ENCODE measurements at places on chromosomes 13 and 19.
A peak's percentile ranks its signal among the peaks of the same experiment; 100 is the strongest.

DNA sequence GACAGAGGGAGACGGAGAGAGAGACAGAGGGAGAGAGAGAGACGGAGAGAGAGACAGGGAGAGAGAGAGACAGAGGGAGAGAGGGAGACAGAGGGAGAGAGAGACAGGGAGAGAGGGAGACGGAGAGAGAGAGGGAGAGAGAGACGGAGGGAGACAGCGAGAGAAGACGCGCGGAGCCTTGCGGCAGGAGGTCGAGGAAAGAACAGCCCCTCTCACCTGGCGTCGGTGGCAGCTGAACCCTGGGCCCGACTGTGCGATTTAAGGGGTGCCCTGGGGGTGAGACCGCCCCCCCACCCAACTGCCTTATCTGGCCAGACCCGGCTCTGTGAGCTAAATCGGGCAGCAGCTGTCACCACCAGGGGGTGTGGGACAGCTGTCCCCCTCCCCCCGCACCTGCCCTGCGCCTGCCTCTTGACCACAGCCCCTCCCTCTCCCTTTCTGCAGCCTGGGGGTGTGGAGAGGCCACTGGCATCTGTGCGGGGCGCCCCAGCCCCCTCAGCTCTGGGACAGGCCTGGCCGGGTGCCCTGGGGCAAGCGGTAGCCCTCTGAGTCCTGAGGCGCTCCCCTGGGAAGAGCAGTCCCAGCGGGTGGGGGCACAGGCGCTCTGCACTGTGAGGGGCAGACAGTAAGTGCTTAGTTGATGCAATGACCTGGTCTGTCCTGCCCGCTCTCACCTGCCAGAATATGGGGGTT is 10.8 kb downstream of the JOSD2 start:
- no peak for DNase-seq

DNA sequence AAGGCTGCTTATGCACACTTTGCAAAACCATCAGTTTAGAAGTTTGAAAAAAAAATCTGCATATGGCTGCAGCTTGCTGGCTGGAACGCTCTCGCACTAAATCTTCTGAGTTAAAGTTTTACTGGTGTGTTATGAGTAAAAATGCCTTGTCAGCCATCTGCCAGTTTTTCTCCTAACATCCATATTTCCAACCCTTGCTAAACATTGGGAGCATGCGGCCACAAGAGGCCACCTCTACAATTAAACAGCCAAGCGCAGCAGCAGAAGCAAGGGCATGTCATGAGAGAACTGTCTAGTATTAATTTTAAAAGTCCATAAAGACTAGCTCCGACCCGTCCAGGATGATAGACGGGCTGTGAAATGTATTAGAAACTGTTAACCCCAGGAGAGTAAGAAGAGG is 248.3 kb downstream of the TSHZ3 start:
- DNase-seq, result no peak

GRCh38 chr13:110912651-110913051 is 2.2 kb downstream of the ANKRD10 start:
- DNase-seq, result no peak

GRCh38 chr13:99303863-99304521 is 3.2 kb downstream of the GPR183 start:
- DNase-seq, result no peak

DNA sequence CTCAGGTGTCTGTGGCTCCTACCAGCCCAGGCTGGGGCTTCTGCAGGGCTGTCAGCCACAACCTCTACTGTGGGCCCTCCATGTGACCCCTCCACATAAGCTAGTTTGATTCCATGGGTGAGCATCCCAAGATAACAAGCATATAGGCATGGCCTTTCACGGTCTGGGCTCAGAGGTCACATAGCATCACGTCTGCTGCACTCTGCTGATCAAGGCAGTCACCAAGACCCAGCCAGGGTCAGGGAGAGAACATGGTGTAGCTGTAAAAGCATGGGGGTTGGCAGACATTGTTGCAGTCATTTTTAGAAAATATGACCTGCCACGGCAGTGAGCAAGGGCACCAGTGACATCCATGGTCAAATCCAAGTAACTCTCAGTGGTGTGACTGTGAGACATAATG is 698.8 kb downstream of the UQCRFS1 start:
- DNase-seq, result no peak

DNA sequence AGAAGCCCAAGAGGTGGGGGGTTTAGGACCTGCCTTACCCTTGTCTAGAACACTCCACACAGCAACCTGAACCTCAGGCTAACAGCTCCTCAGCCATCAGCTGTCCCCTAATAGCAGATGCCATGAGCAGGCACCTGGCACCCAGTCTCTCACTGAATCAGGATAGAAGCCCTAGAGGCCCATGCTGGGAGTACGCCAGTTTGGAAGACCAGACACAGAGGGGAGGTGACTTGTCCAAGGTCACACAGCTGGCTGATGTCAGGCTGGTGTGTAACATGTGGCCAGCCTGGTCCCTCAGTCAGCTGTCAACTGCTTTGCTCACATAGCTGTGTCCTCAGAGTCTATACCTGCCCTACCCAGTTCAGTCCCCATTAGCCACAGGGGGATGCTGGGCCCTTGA is 12.8 kb upstream of the SAMD1 start:
- no peak for DNase-seq

- DNase-seq, result no peak
These were observed 5.0 kb downstream of the SOX1 start for GRCh38 chr13:112071723-112072533.

DNA sequence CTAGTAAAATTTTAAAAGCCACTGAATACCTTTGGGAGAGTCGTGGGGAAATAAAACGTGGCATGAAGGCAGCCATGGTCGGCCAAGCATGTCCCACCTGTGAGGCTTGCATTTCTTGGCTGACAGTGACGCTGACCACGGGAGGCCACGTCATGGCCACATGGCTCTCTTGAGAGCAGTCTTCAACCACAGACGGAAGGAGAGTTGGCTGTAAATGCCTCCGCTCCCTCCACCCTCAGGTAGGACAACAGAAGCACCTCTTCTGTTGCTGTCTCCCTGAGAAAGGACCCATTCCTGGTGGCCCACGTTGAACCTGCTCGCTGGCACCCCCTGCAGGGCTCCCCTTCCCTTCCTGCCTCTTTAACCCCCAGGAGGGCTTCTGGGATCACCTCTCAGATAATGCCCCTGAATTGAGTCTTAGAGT is 10.6 kb upstream of the LRRC25 start:
- peak; percentile 55 for DNase-seq

DNA sequence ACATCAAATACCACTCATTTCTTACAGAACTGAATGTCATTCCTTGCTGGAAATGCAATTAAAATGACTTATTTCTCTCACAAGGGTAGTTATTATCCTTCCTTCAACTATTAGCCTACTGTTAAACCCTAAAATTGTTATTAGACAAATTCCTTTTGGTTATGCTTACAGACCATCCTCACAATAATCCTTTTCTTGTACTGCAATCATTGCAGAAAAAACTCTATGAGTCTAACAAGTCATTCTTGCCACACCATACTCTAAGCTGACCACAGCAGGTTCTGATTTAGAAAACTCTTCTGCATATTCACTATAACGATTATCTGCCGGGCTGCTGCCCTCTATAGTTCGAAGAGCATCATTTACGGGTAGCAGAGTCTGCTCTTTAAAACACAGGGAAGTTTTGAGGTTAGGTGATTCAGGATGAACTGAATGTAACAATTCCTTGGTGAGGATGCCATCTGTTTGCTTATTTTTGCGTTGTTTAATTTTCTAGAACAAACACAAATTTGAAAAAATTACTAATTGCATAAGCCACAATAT is 38.2 kb downstream of the MTMR6 start:
- peak; percentile 7 for DNase-seq

- no peak for DNase-seq
These were observed 4.9 kb upstream of the LHFPL6 start for GRCh38 chr13:39607876-39608275.

GRCh38 chr13:111665691-111666095 is 345.3 kb downstream of the TEX29 start:
- no peak for DNase-seq

DNA sequence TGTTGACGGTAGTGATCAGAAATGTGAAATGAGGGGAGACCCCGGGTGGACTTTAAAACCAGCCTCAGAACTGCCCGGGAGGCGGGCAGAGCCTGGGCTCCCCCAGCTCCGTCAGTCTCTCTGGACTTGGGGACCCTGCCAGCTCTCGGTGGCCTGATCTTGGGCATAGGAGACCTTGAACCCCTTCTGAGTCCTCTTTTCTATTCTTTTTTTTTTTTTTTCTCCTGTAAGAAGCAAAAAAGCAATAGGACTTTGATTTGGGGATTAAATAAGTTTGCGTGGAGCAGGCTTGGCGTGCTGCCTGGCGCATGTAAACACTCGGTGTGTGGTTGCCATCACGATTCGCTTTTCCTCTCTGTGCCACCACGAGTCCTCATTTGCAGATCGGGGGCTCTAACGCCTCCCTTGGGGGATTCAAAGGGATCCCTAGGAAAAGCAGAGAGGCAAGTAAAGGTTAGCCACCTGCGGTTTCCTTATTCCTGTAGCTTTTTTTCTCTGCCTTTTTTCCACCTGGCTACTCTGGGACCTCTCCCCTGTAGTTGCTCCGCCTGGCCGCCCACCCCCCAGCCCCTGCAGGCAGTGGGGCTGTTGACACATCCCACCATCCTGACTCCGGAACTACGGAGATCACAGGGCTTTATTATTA is 1.3 kb downstream of the SAFB start:
- no peak for DNase-seq

DNA sequence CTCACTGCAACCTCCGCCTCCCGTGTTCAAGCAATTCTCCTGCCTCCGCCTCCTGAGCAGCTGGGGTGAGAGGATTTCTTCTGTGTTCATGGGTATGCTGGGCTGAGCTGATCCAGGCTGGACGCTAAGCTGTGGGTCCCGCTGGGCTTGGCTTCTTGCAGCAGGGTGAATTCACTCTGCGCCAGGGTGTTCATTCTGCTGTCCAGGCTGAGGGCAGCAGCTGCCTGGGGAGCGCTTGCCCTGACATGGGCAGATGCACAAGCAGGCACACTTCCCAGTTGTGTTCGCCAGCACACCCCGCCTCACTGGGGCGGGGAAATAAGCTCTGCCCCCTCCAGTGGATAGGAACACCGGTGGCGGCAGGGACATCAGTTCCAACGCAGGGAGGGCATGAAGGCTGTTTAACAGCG is 7.3 kb upstream of the INAFM1 start:
- no peak for DNase-seq

DNA sequence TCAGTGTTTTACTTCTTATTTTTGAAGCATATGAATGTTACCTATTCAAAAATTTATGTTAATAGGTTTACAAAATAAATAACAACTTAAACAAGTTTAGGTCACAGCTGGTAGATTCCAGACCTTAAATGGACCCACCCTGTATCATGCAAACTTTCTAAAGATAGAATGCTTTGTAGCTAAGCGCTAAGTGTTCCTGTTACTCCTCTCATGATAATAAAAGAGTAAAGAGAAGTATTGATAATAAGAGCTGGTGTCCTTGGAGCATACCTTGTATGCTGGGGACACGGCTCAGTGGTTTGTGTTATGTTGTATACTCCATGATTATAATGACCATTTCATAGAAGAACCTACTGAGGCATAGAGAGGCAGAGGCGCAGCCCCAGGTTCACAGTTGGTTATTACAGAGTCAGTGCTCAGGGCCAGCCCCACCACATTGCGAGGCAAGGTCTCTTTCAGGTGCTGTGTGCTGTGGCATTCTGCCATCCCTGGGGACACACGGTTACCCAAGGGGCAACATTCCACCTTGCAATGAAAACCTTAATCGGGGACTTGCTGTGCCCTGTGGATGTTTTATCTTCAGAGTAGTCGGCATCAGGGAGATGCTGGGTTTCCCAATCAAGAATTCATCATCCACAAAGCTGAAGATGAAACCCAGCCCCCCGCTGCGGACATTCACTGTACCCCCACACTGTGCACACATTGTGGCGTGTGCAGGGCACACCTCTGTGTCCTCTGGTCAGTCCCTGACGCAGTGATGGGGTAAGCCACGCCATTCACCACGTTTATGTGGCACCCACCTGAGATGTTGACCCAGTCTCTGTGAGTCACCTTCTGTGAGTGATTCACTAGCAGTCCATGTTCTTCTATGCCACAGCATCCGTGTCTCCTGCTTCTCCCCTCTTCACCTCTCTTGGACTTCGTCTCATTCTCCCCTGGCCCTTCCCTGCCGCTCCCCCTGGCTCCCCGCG is 186.7 kb downstream of the COL4A1 start:
- no peak for DNase-seq

- no peak for DNase-seq
These were observed 18.0 kb downstream of the PRAM1 start for GRCh38 chr19:8484331-8484894.

DNA sequence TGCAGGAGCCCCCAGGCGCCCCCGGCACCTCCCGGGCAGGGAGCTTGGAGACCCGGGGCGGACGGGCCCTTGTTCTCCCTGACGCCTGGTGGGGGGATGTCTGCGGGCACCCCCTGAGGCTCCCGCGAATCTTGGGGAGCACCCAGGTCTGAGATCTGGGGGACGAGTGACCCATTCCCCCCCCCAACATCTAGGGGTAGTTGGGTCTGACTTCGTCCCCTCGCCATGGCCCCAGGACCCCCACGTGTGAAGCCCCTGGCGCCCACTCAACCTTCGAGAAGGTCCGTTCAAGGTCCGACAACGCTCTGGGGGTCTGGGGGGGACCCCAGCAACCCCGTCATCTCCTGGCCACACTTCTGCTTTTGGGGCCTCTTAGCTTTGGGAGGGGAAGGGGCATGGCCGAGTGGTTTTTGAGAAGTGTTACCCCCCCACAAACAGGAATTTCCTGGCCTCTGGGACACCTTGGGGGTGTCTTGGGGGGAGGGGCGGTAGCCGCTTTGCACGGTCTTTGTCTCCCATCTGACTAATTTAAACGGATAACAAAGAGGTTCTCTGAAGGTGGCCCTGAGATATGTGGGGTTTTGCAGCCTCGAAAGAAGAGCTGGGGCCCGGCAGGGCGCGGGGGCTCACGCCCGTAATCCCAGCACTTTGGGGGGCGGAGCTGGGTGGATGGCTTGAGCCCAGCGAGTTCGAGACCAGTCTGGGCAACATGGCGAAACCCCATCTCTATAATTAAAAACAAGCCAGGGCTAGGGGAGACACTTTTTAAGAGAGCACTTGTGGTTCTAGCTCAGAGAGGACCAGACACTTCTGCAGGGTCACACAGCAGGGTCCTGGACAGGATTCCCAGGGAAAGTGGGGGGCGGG is 608 bp downstream of the CNN2 start:
- no peak for DNase-seq

Measured in HEK293T (cell line).